Stimulated activated CD4-positive, alpha-beta T cell treated with anti-CD3 and anti-CD28 coated beads, Interleukin-4, amount 100 ng/mL, for 48 hours (primary cell): ENCODE measurements at places on chromosomes 5 and 9.
A peak's percentile ranks its signal among the peaks of the same experiment; 100 is the strongest.

GRCh38 chr5:67297376-67297775 is 100.8 kb upstream of the CD180 start:
- no peak for DNase-seq

DNA sequence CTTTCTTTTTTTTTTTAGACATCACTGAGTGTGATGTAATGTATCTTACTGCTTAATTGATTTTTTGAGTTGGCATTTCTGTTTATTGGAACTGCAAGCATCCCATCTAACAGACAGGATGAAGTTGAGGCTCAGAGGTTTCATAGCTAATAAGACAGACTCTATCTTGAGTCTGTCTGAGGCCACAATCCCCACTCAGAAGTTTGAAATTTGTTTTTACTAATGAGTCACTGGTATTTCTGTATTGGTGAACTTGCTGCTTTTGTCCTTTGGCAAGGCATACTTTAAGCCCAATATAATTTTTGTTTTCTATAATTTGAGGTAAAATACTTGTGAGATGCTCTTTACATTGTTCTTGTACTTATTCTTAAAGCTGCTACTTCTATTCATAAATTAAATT is 491.2 kb downstream of the PSAT1 start:
- DNase-seq, result no peak

- no peak for DNase-seq
Measured at GRCh38 chr5:79613549-79613948, 1.3 kb downstream of the TENT2 start.

GRCh38 chr9:8558176-8558575 is 758.6 kb upstream of the DMAC1 start:
- DNase-seq, result no peak

GRCh38 chr5:6710070-6710469 is 3.2 kb upstream of the TENT4A start:
- DNase-seq, result no peak

DNA sequence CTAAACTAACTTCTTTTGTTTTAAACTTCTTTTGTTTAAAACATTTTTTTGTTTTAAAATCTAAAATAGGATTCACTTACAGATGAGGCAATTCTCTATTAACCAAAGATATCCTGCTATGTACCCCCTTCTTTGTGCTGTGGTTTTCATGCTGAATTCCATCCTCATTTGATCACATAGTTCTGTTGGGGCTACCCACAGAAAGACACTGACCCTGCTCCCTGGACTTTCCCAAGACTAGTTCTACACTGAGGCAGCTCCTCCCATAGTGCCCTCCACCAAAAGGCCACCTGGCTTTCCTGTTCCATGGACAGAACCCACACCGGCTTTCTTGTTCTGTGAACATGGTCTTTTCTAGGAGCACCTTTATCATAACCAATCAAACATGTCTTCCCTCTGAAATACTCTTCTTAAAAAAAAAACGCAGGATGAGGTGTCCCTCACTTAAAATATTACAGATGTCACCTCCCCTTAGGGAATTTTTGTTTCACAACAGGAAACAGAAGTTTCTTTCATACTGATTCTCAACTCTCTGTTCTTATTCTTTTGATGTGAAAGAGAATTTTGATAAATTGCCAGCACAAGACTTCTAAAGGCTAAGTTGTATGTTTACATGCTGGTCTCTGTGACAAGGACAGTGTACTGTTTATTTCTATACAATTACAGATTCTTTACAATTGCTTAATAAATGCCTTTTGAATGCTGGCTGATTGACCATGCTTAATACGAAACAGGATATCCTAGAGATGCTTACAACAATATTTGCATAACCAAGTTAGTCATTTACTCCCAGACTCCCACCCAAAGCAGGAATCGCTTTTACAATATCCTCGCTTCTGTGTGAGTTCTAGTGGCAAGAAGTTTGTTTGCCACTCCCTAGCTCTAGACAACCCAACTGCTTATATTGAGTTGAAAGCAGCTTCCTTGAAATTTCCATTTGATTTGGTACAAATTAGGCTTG is 300.4 kb downstream of the DTWD2 start:
- no peak for DNase-seq

GRCh38 chr9:17625644-17626388 is 47.0 kb downstream of the SH3GL2 start:
- no peak for DNase-seq

DNA sequence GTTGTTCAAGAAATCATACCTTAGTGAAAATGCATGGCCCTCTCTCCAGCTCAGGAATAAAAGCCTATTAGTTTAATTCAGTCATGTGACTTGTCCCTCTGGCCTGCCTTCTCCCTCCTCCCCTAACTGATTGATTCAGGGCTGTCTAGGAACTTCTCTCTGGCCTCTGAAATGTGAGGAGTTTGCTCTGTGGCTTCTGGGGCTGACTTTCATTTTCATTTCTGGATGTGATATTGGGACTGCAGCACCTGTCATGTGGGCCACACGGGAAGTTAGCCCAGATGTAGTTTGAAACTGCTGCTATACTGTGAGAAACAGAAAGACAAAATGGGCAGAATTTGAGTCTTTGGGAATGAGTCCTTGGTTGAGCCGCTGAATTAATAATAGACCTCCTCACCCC is 44.8 kb downstream of the PARP8 start:
- peak; percentile 40 for DNase-seq

DNA sequence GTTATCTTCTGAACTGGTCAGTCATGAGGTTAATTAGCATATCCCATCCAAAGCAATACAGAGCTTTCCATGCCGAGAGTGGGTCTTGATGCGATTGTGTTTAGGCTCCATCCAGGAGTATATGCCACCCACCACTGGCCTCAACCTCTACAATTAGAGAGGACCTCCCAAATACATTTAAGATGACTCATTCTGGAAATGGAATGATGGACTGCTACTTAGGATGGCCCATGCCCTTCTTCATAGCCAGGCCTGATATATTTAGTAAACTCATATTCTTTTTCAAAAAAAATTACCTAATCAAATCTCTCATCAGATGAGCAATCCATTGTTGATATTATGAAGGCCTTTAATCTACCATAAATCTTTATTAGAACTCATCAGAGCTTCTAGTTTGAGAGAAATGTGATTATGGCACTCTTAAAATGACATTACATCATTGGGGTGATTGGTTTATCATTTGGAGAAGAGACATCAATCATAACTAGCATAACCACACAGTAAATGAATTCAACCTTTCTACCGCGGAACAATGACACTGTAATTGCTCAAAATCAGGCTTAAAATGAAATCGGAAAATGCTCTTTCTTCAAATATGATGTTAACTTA is 414.2 kb upstream of the WWC1 start:
- no peak for DNase-seq

GRCh38 chr5:82156874-82157273 is 121.3 kb downstream of the RPS23 start:
- no peak for DNase-seq

DNA sequence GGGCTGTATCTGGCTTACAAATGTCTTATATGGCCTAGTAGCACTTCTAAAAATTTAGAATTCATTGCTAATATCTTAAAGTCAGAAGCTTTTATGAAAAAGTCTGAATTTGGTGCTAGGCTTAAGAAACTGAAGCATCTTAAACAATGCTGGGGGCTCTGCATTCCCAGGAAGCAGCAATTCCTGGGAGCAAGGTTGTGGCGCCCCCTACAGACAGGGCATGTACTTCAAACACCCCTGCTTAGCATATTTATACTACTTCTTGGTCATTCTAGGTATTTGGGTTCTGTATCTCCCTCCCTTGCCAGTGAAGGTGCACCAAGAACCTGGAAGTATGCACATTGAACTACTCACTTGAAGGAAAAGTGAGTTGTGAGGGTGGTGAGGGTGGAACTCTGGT is 64.6 kb upstream of the GRIA1 start:
- no peak for DNase-seq

- DNase-seq, result no peak
Measured at GRCh38 chr9:18045326-18045725, 428.6 kb upstream of the ADAMTSL1 start.

GRCh38 chr5:173689737-173690360 is 73.4 kb upstream of the BOD1 start:
- DNase-seq, result no peak

GRCh38 chr5:109759306-109759705 is 69.6 kb downstream of the MAN2A1 start:
- DNase-seq, result no peak

DNA sequence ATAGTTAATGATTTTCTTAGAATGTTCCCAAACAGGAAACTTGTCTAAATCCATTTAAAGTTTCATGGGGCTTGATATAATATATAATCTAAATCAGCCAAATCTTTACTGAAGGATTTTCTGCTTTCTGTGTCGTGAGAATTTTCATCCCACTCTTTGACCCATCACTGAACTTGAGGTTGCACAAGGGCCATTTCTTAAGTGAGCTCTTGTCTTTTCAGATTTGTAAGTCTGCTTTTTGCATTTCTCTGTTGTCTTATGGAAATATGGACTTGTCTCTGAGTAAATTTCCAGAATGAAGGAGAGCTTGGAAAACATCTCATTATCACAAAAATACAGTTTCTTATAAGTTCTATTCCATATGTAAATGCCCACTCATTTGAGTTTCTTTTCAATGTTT is 149.2 kb upstream of the ARRDC3 start:
- no peak for DNase-seq

- no peak for DNase-seq
Measured at GRCh38 chr9:99515895-99516656, 294.0 kb downstream of the SEC61B start.

- DNase-seq, result no peak
Measured at GRCh38 chr9:37988041-37988440, 81.0 kb downstream of the SHB start.

GRCh38 chr9:24721621-24722020 is 175.9 kb upstream of the IZUMO3 start:
- DNase-seq, result no peak

DNA sequence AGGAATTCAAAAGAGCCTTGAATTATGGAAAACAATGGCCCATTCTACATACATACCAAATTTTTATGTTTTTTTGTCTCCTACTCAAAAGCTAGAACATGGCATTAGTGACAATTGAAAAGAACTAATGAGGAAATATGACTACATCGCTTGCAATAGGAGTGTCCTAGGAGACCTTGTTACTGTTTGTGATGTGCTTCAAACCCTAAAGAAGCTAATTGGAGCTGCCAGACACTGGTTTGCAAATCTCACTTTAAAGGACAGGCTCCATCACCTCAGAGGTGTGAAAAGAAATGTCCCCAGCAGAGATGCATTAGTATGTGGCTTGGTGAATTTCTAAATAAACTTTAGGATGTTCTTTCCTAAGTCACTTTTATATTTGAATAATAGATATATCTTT is 354.2 kb upstream of the EFNA5 start:
- no peak for DNase-seq

- DNase-seq, result no peak
Measured at GRCh38 chr5:161086461-161086860, 234.4 kb upstream of the ATP10B start.

DNA sequence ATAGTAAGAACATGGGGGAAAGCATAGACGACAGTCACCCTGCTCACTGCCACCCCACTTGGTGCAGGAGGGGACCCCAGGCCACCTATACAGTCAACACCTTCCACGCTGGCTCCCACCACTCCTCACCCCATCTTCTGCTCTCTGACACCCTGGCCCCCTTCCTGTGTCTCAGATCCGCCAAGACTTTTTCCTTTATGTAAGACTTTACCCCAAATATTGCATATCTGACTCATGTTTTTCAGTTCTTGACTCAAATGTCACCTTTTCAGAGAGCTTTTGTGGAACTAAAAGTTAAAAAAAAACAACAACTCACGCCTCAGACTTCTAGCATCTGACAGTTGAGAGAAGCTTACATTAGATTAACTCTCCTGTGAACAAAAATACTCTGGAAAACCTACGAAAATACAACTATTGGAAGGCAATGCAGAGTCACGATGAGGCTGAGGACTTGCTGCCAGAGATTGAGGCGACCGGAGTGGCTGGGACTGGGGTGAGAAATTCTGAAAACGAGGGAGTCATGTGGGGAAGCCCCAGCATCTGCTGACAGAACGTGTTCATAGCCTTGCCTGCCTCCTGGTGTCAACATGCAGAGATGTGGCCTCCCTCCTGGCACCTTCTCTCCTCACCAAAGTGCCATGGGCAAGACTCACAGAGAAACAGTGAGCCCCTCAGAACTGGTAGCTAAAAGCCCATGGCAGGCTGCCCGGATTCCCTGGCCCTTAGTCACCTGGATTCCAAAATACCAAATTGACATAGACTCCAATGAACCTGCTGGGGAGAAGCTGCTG is 22.4 kb upstream of the FCN2 start:
- DNase-seq, result peak; percentile 29

DNA sequence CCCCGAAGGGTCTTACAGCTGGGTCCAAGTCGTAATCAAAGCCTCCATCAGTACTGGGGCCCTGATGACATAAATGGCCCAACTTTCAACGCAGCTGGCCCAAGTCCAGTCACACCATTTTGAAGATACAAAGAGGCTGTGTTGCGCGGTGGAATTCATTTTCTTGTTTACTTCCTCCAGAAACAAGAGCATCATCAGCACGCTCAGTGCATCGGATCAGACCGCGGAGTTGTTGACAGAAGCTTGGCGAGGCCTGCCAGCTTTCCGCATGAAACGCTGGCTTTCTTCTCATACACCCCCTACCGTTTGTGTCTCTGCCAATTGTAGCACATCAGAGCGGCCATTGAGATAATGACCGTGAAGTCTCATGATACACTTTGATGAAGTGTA is 101.7 kb upstream of the SPATA31D4 start:
- no peak for DNase-seq

GRCh38 chr5:53397845-53398244 is 82.6 kb upstream of the FST start:
- DNase-seq, result no peak

GRCh38 chr9:76866689-76867088 is 39.2 kb downstream of the PRUNE2 start:
- DNase-seq, result no peak

DNA sequence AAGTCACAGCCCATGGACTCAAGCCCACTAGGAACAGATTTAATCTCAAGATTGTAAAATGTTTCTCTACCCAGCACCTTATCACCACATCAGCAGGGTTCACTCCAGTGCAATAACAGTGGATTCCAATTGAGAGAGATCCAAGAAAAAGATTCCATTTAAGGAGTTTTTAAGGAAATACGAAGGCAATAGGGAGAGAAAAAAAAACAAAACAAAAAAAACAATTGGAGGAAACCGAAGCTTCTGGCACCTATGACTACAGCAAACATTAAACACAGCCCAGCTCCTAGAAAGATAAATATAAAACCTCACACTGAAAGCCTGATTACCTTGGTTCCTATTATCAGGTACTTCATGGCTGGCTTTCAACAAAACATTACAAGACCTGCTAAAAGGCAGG is 192.7 kb downstream of the DAB2IP start:
- DNase-seq, result no peak

DNA sequence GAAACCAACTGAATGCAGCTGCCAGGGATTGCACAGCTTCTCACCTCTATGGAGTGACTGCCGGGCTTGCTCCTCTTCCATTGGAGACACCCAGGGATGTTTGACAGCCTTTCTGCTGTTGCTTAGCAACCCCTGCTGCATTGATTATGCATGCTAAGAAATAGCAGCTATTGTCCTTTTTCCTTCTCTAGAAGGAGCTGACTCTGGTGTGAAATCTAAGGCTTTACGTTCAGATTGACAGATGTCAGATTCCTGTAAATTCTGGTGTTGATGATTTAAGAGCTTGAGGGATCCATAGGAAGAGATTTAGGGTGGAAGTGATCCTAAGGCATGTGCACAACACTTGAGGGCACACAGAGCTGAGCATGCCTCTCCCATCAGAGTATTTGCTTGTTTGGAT is 267.7 kb downstream of the NTRK2 start:
- no peak for DNase-seq
